ENCODE measurements at places on chromosomes 5 and 9.

DNA sequence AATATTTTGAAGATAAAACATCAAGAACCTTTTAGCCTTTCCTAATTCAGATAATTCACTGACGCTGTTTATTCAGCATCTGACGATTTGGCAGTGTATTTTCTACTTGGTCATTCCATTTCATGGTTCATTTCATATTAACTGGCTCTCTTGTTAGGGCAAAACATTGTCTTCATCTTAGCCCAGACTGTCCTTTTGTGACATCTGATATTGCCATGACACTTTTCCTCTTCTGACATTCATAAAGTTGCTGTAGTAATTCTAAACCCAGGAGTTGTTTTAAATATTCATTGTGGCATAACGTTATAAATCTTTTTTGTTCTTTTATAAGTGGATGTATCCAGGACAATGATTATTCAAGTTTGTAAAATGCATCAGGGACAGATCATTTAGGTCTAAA lies 1.8 kb downstream of the SCAMP1 start:
- DNase-seq = no peak

DNA sequence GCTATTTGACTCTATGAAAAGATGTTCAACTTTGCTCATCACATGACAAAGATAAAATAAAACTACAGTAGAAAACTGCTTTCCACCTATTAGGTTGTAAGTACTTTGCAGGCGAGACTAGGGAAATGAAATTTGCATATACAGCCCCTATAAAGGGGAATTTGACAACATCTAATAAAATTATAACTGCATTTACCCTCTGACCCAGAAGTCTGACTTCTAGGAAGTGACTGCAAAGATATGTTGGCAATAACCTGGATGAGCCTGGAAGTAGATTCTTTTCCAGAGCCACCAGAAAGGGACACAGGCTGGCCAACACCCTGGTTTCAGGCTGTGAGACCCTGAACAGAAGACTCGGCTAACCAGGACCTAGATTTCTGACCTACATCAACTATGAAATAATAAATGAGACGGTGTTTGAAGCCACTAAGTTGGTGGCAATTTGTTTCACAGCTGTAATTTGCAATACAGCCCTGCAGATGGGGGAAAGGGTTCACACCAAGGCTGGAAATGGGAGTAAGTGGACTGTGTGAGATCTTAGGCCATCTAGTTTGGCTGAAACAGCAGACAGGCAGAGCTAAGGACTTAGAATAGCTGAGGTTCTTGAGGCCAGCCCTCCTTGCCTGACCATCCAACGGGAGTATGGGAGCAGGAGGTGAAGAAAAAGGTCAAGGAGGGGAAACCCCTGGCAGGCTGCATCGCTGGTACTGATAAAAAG lies 106.6 kb downstream of the SIL1 start:
- DNase-seq = no peak

DNA sequence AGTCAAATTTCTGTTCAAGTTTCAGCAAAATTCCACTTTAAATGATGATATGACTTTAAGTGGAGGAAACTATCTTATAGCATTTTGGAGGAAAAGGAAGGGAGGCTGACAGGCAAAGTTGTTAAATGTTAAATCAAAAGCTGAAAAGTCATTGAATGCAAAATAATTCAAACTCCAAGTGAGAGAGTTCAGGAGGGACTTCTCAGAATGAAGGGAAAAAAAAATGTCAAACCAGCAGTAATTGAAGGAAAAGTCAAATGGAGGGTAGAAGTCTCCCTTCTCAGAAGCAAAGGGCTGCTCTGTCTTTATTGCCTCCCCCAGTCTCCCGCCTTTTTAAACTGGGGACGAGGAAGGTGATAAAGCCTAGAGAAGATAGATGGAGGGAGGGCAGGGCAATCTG lies 134.8 kb downstream of the CMYA5 start:
- no peak for DNase-seq

GRCh38 chr9:76557674-76558225 lies 98.8 kb downstream of the GCNT1 start:
- no peak for DNase-seq

- DNase-seq = no peak
Measured at GRCh38 chr5:115463983-115464382, 80.6 kb downstream of the FEM1C start.
